Stimulated activated CD4-positive, alpha-beta T cell treated with anti-CD3 and anti-CD28 coated beads, Interleukin-4, amount 100 ng/mL, for 24 hours (primary cell): ENCODE measurements at places on chromosomes 11 and 22.

- peak; percentile 37 for DNase-seq
Observed at GRCh38 chr11:133955081-133955891, 1.5 kb downstream of the IGSF9B start.

DNA sequence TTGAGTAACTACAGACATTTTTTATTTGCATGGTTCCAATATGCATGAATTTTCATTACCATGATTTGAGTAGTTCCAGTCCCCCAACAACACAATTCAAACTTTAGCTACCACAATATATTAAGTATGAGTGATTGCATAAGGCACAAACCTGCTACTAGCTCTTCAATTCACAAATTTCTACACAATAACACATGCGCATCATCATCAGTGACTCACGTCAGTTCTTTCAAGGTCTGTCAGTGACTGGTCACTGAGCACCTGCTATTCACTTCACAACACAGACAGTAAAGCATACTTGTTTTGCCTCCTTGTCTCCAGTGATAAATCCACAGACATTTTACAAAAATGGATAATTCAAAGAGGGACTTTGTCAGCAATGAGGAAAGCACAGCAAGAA lies 435.1 kb upstream of the CCDC90B start:
- no peak for DNase-seq

DNA sequence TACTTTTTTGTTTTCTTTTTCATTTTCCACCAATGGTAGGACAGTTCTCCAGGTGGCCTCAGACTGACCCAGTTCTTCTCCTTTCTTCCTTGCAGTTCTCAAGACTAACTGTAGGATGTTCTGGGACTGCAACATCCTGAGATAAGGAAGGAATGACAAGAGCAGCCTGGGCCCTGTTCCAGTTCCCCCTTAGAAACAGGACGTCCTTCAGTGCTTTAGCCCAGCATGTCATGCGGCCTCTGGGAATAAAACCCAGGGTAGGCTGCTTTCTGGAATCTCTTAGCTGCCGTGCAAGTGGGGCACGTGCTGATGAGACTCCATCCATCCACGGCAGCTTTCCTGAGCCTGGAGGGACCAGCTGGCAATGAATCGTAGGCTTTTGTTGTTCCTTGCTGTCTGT lies 24.0 kb upstream of the CADM1 start:
- no peak for DNase-seq

DNA sequence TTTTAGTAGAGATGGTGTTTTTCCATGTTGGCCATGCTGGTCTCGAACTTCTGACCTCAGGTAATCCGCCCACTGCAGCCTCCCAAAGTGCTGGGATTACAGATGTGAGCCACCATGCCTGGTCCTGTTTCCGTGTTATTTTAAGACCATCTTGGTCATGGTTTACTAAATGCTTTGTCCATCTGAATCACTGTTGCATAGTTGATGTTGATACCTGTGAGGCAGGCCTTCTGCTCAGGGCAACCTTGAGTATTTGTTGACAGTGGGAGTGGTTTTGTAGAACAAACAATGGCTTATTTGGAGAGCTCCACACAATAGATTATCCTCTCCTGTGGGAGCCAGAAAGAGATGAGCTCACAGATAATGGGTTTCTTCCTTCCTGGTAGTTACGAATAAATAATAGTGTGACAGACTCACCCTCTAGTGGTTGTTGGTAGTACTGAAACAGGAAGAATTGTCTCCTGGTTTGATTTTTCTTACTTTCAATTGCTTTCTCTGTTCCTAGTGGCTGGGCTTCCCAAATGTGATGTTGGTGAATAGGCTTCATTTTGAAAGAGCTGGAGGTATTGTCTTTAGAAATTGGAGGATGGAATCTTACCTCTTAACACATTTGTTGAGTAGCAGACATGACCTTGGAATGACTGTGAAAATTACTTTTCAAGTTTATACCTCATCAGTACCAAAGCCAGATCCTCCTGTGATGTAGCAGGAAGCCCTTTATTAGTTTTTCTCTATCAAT lies 39.0 kb downstream of the CTNND1 start:
- peak; percentile 12 for DNase-seq

- DNase-seq, result peak; percentile 87
Observed at GRCh38 chr11:47373876-47374719, 4.2 kb downstream of the SPI1 start.

GRCh38 chr11:114149689-114150407 lies 90.3 kb downstream of the ZBTB16 start:
- DNase-seq, result no peak

GRCh38 chr22:28506150-28506535 lies 173.5 kb downstream of the TTC28 start:
- DNase-seq, result no peak

GRCh38 chr11:12441231-12441861 lies 64.0 kb downstream of the PARVA start:
- DNase-seq, result no peak

DNA sequence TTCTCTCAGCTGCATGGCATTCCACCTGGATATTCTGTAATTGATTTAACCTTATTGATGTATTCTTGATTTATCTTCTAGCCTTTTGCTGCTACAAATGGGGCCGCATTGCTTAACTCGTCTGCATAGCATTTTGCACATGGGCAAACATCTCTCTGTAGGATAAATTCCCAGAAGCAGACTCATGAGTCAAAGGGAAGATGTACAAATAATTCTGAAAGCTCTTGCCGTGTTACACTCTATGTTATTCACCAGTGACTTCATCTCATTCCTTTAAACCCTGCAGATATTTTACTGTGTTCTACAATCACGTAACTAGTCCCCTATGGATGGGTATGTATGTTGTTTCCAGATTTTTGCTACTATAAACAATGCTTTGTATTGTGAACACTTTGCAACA lies 112.7 kb downstream of the SEZ6L start:
- DNase-seq, result no peak

DNA sequence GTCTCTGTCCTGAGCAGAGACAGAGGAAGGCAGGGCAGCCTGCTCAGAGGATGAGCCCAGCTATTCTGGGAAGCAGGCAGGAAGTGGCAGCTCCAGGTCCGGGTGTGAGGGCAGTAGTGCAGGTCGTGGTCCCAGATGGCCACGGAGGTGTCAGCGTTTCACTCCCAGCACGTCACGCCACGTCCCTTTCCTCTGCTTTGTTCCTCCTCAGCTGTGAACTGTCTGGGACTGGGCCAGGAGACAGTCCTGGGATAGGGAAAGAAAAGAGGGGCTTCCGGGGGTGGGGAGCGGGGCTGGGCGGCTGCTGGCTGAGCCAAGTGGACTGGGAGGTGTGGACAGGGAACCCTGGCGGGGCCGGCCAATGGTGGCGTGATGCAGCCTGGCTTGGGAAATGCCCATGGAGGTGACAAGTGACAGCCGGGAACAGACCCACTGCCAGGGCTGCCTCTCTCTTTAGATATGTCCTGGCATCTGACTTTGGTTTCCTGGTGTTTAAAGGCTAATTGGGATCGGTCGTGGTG lies 64.7 kb downstream of the KCNQ1 start:
- no peak for DNase-seq

DNA sequence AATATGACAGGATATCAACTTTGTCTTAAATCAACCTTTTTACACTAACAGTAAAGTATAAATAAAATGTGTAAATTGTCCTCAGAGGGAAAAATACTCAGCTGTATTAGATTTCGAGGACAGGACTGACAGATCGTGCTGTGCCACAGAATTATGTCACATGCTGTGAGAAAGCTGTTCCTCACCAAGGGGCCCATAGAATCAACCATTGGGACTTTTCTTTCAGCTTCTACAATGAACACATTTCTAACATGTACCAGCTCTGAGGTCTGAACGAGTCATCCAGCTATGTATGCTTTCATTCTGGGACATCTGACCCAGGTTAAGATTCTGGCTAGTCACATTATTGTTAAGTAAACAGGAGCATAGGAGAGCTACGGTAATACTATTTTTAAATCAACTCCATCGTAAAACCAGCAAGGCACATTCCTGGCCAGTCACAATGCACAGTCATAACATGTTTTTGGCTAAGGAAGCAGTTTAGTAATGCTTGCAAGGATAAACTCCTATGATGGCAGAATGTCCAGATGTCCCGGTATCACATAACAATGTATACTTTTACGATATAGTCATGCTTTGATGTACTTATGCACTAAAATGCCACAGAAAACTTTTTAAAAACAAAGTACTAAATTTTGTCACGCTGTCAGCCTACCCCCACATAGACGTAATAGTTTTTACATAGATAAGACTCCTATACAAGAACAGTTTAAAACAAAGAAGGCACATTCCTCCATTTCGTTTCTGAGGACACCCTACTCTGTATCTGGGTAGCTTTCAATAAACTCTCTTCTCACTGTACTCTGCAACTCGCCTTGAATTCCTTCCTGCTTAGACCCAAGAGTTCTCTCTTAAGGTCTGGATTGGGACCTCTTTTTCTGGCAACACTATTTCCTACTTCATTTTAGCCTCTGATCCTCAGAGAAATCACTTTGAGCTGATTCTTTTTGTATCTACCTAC lies 27.4 kb downstream of the ZNF214 start:
- no peak for DNase-seq

DNA sequence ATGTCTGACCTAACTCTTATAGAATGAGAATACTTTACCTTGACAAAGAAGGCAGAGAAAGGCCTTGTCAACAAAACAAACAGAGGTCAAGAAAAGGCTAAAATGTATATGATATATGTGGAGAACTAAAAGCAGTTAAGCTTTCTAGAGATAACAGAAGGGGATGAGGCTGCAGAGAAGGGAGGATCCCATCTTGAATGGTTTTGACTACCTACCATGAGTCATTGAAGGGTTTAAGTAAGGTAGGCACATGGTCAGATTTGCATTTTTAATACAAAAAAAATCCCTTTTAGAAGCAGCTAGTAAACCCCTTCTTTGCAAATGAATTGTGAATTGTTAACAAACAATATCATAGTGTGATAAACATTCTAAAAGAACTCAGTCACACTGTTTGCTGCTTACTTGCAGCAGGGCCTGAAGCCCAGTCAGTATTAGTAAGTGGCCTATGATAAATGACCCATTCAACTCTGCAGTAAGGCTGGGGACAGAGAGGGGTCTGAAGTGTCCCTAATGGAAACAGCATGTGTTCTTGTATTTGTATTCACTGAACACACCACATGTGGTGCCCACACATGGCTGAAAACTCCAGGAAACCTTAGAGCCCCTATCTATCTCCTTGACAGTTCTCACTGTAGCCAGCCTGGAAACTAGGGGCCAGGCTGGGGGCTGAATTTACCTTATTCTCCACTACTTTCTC lies 328.8 kb upstream of the PITPNB start:
- no peak for DNase-seq

- peak; percentile 73 for DNase-seq
Observed at GRCh38 chr11:117232092-117232878, at the start of gene RNF214. Gene RNF214 (plus strand): TSS chr11:117232671. CDS start chr11:117234273, 1,602 bp downstream.

- no peak for DNase-seq
Observed at GRCh38 chr11:130100381-130101095, 30.8 kb downstream of the APLP2 start.

- peak; percentile 70 for DNase-seq
Observed at GRCh38 chr11:72091292-72091691, 10.6 kb downstream of the LRRC51 start.

GRCh38 chr11:64268025-64268892 lies 16.2 kb downstream of the BAD start:
- DNase-seq, result no peak

GRCh38 chr22:19086896-19087295 lies 35.3 kb downstream of the DGCR2 start:
- DNase-seq, result no peak

- DNase-seq, result no peak
Observed at GRCh38 chr11:28339488-28339887, 231.3 kb downstream of the METTL15 start.

DNA sequence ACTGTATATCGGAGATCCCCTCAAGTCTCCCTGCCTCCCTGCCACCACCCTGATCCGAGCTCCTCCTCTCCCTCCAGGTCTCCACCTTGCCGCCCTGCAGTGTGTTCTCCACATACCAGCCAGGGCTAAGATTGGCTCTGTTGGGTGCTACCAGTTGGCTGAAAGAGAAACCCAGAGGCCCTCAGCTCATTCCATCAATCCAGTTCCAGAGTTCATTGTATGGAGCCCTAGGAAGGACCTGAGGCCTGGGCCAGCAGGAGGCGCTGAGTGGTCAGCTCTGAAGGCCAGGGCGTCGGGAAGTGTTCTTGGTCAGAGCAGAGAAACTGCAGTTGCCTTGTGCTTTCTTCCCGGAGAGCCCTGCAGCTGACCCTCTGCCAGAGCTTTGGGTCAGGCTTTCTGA lies 2.2 kb upstream of the TOP3B start:
- no peak for DNase-seq

DNA sequence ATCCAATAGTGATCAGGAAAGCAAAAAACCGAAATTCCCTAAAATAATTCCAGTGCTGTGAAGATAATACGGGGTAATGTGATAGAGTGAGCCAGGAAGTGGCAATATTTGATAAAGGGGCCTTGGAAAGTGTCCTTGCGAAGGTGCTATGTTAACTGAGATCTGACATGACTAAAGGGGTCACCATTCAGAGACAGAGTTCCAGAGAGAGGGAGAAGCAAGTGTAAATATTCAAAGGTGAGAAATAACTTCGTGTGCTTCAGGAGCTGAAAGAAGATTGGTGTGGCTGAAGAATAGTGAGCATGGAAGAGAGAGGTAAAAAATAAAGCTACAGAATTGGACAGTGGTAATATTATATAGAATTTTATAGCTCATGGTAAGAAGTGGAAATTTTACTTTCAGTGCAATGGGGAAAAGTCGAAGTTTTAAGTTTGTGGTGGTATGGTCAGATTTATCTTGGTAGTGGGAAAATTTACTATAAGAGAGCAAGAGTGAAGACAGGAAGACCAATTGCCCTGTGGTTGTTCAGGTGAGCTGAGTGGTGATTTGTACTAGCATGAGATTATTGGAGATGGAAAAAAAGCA lies 164.5 kb downstream of the JRKL start:
- DNase-seq, result no peak

DNA sequence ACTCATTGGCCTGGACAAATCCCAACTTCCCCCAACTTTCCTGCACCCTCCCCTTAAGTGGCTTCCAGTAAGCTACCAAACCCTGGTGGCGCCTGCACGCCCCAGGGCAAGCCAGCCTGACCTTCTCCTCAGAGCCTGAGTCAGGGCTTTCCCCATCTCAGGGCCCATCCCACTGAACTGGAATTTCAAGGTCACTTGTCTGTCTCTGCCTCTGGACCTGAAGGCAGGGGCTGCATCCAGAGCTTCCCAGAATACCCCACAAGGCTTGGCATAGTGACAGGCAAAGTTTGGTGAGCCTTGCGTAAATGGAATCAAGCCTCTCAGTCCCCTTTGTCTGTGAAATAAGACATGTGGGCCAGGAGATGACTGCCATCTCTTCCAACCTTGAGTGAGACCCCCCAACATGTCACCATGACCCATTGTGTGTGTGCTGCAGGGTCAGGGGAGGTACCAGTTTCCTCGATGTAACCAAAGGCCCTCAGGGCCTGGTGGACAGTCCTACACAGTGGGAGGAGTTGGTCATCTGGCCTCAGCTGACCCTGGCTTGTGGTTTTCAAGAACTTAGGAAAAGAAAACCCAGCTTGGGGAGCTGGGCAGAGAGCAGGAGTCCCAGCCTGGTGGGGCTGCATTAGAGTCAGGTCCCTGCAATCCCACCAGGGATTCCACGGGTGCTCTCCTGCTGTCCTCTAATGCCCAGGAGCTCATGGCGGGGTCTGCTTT lies 8.9 kb downstream of the ALX4 start:
- DNase-seq, result no peak
